ENCODE measurements at places on chromosomes 1 and 21.

- DNase-seq: no peak
Observed at GRCh38 chr1:118650107-118650807, 337.9 kb downstream of the TBX15 start.

DNA sequence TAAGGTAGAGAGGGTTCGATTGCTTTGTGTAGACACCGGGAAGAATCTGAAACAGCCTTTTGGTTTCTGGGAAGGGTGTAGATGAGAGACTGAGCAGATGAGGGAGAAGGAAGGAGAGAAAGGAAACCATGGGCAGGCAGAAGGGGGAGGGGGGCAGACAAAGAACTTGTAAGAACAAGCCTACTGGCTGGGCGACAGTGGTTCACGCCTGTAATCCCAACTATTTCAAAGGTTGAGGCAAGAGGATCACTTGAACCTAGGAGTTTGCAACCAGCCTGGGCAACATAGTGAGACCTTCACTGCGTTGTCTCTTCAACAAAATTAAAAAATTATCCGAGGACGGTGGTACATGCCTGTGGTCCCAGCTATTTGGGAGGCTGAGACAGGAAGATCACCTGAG lies 106.2 kb downstream of the TM2D1 start:
- no peak for DNase-seq

GRCh38 chr1:43930168-43930948 lies 3.2 kb upstream of the ARTN start:
- no peak for DNase-seq

DNA sequence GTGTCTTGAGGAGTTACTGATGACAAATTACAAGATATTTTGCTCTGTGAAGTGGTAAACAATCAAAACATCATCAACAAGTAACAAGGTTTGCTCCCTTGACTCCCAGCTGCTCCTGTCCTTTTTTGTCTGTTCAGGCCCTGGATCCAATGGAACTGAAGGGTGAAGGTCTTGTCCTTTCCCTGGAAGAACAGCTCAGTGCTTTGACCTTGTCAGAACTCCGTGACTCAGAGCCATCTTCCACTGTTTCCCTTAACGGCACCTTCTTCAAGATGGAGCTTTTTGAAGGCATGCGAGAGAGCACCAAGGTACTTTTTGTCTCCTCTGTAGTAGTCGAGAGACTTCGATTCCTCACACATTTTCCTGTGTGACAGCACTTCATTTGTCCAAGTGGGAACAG lies 29.0 kb downstream of the TRIM45 start:
- no peak for DNase-seq

DNA sequence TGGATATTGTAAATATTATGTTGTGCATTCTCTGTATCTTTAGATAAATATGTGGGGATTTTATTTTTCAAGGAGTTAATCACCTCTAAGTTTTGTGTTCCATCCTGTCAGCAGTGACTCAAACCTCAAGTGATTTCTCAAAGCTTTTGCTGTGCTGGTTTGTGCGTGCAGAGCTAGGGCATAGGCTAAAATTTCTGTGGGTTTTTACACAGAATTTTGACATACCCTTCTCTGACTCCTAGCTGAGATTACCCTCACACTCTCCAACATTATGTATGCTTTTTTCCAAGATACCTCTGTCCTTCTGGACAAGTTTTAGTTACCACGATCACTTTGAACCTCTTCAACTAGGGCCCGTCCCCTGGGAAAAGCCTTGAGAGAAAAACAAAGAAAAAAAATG lies 384.9 kb downstream of the NCAM2 start:
- DNase-seq: no peak

- no peak for DNase-seq
Observed at GRCh38 chr1:236144446-236145150, 2.3 kb downstream of the GPR137B start.

GRCh38 chr1:109664671-109665070 lies 3.2 kb upstream of the GSTM2 start:
- DNase-seq: no peak

- no peak for DNase-seq
Observed at GRCh38 chr1:33802268-33802667, 61.6 kb upstream of the HMGB4 start.

DNA sequence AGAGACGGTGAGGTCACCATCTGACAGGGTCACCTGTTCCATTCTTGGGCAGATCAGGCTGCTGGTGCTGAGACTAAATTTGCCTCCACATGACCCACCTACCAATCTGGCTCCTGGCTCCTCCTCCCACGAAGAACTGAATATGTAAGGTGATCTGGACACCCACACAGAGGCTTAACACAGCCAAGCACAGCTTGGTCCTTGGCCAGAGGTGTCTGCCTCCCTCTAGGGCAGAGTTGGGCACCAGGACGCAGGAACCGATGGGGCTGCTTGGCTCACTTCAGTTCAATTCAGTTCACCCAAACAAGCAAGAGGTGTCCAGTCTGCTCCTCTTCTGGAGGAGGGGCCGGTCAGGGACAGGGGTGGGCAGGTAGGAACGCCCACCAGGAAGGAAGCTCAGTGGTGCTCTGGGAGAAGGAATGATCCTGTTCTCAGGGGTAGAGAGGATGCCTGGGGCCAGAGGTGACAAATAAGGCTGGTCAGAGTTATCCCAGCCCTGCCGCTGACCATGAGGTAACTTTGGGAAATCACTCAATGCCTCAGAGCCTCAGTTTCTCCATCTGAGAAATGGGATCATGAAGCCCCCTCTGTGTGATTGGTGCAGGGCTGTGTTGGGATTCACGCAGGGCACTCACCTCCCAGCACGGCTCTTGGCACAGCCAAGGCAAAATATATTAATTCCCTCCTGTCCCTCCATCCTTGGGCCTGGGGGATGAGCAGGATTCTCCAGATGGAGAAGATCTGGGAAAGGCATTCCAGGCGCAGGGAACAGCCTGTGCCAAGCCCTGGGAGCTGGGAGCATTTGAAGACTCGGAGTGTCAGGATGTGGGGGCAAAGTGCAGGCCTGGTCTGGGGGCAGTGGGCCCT lies 284.5 kb downstream of the PTPRU start:
- DNase-seq: no peak

DNA sequence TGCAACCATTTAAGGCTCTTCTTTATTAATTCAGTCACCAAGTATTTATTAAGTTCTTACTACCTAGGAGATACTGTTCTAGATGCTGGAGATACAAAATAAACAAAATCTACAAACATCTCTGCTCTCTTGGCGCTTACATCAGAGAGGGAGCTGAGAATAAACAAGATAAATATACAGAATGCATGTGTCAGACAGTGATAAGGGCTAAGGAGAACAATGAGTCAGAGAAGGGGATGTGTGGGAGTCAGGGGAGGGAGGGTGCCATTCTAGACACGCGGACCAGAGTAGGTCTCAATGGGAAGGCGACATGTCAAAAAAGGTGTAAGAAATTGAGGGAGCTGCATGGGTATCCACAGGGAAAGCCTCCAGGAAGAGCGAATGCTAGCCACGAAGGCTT lies 393.2 kb downstream of the RWDD3 start:
- no peak for DNase-seq

GRCh38 chr1:245079021-245079609 lies 75.7 kb upstream of the KIF26B start:
- no peak for DNase-seq

DNA sequence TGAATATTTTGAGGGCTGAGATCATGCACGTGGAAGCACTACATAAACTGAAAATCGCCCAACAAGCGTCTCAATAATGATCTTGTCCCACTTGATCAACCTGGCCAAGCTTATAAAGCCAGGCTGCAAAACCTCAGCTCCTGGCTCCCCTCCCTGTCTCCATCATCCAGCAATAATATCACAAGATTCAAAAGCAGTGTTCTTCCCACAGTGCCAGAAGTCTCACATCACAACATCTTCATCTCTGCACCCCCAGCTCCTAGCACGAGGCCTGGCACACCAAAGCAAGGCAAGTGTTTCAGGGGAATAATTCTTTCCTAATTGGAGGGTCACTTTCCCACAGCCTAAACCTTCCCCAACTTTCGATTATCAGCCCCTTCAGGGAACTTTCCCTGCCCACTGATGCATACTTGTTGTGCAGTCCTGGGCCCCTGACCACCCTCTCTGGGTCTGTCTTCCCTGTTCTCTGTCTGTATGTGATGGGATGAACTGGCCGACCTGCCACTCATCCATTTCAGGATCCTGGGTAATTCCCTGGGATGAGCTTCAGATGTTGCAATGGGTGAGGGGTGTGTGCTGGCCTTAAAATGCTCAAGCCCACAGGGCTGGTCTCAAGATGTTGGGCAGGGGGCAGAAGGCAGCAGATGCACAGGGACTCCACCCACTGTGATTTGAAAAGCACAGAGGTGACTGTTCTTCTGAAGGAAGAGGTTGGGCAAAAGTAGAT lies 129.0 kb downstream of the DMRTB1 start:
- DNase-seq: no peak

DNA sequence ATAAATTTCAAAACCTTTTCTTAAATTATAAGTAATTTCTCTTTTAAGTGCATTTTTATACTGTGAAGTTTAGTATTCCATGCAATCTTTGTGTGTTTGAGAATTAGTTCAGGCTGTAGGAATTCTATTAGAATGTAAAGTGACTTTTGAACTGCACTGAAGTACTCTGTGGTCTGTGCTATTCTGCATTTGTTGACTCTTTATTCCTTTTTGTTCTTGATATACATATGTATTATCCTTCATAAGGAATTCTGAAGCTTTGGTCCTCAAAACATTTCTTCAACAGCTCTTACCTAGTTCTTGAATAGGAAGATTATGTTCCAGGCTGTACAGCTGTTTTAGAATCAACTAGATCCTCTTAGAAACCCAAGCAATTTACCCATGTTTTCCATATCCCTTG lies 158.0 kb downstream of the HS2ST1 start:
- DNase-seq: no peak

GRCh38 chr1:171645553-171646248 lies 6.8 kb downstream of the MYOC start:
- DNase-seq: no peak

- no peak for DNase-seq
Observed at GRCh38 chr1:185894791-185895190, 160.6 kb downstream of the HMCN1 start.

DNA sequence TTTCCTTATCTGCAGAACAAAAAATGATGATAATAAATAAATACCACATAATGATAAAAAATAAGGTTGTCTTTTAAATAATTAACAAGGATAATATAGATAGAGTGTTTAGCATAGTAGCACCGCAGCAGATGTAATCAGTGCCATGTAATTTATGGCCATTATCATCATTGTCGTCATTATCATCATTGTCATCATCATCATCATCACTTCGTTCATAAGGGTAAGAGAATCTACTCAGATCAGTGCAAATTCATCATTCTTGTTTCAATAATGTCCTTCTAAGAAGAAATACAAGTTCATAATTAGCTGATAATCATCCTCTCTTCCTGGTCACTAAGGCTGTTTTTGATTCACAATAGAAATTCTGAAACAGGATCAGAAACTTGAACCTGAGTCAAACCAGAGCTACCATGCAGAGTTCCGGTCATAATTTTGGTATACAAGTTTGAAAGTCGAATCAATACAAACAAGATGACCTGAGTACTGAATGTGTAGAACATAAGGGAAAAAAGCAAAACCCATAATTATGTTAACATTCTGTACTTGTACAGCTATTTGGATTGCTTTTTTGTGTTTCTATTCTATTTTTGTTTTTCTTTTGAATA lies 172.0 kb downstream of the LRRC40 start:
- no peak for DNase-seq

All from T-helper 1 cell (primary cell).